Kidney capillary endothelial cell (primary cell): ENCODE measurements at places on chromosomes 3 and 15.

- DNase-seq = no peak
These were observed 326.4 kb downstream of the SV2B start for GRCh38 chr15:91426412-91426811.

DNA sequence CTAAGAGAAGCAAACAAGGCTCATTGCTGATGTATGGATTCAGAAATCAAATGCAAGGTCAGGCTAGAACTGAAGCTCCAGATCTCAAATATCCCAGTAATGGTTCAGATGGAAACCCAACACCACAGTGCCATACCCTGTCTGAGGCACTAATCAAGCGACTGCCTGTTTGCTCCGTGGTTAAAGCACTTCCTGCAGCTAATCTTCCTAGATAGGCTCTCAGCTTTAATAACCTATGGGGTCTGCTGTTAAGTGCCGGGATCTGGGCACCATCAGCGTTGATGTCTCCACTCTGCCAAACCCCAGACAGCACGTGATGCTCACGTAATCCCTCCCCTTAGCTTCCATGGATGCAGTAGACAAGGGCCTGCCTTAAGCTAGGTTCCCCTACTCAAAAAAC lies 262.6 kb downstream of the MECOM start:
- DNase-seq = no peak

DNA sequence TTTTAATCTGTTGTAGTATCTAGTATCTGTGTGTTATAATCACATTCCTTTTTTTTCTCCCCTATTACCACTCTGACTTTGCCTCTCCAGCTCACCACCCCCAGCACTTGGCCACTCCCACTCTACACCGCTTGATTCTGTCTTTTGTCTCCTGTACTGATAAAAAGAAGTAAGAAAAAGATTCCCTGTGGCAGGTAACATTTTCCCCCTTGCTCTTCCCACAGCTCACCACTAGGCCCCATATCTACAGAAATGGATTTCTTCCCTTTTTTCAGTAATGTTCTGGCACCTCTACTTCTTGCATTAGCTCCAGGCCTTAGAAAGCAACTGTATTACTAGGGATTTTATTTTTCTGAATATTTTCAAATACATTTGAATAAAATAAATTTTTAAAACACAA lies 25.6 kb downstream of the KCNH8 start:
- DNase-seq = no peak

DNA sequence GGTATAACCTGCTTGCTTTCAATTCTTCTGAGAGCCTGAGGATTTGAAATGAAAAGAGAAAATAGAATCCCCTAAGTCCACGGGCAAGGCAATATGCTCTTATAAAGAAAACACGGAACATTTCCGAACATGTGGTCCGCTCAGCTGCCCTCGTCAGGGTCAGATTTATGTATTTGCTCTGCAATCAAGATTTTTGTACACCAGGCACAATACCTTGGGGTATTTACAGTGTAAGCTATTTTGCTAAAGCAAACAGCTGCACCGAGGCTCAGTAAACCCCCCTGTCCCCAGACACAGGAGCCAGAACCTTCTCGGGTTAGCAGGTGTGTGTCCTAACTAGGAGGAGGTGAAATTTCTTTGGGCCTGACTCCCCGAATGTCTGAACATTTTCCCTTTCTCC lies 155.8 kb upstream of the LRIG1 start:
- no peak for DNase-seq

GRCh38 chr3:34323517-34323916 lies 525.1 kb downstream of the PDCD6IP start:
- DNase-seq = no peak

DNA sequence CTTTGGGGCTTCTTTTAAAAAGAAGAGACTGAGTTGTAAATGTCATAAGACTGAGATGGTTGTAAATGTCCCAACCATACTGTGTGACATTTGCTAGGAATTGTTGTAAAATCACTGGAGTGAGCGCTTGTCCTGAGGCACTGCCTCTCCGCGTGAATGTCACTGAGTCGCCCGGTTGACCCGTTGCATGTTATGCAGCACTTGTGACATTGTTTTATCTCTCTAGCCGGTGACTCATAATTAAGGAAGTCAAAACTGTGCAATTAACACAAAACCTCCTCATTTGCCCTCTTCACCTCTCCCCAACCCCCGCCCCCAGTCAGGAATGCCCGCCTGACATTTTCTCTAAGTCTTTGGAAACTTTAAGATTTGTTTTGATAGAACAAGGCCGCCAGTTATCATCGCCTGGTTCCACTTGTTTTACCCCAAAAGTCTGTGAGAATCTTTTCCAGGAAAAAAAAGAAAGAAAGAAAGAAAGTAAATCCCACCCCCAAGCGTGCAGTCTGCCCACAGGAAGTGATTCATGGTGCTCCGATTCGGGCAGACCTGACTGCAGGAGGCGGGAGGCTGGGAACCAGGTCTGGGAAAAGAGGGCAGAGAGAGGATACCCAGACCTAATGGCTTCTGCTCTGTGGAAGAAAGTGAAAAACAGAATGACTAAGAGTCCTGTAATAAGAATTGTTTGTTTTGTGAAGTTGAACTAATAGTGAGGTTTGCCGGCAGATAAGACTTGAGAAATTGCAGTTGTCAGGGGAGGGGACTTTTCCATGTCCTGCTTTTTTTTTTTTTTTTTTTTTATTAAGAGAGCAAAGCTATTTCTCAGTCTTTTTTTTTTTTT lies 84.8 kb downstream of the SMAD3 start:
- peak; percentile 98 for DNase-seq

- DNase-seq = no peak
These were observed 62.8 kb downstream of the PEX5L start for GRCh38 chr3:179973931-179974361.

DNA sequence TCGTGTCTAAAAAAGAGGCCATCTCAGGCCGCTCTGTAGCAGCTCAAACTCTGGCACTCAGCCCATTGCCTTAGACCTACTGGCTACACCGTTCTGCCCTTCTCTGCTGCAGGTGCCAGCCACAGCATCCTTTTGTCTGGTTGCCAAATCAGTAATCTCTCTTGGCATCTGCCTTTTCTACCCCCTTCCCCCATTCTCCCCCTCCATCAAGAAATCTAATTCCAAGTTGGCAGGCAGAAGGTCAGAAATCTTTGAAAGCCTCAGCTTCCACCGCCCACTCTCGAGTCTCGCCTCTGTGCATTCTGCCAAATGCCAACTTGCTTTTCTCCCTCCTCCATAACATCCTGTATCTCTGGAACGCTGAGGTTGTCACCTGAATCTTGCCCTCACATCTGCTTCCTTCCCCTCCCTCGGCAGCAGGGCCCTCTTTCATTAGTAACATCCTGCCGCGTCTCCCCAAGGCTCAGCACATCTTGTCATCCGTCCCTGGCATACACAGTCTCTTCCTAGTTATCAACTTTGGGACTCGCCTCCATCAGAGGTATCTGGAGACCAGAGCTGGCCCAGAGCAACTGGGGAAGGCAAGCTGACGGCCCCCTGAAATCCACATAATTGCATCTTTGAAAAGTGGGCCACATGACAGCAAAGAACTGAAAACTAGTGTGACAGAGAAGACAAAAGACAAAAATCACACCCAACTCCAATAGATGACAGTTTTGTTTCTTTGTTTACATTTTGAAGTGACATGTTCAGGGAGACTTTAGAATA lies 312.0 kb upstream of the CCDC54 start:
- peak; percentile 65 for DNase-seq

DNA sequence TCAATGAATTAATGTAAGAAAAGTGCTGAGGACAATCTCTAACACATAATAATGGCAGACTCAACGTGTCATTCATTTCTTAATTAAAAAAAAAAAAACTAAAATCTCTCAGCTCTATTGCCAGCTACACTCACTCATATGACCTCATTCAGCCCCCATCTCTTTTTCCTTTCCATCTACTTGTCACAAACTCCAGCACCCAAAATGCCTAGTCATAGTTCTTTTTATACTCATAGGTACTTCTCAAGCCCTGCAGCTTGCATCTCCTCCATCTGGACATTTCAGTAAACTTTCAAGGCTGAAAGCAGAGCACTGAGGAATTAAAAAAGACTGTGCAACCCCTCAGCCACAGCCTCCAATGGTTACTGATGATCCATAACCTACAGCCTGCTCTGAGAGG lies 109.8 kb downstream of the PLCH1 start:
- DNase-seq = no peak

DNA sequence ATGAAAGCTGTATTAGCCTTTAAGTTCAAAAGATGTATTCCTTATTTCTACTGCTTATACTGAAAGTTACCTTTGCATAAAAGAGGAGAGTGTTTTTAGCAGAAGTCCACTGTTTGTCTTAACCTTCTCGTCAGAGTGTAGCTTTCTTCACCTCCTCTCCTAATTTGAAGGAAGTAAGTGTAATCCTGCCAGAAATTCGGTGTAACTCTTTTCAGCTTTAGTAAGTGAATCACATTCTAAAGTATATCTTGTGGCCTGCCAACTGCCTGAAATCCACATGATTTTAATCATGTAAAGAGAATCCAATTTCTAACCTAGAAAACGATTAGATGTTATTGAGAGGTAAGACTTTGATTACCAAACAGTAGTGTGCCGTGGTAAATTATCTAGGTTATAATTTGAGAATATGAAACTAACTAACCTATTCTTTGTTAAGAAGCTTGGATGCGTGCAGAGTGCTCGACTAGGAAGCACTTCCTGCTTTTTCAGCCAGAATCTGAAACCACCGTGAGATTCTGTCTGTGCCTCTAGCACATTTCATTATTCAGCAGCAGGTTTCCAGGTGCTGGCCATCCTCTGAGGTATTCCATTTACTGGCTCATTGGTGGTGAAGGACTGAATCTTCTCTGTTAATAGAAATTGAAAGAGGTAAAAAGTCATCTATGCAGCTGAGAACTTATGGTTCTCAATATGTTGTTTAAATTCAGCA lies 7.5 kb downstream of the GYG1 start:
- no peak for DNase-seq

- no peak for DNase-seq
These were observed 662.3 kb downstream of the MAGI1 start for GRCh38 chr3:65376426-65376825.

DNA sequence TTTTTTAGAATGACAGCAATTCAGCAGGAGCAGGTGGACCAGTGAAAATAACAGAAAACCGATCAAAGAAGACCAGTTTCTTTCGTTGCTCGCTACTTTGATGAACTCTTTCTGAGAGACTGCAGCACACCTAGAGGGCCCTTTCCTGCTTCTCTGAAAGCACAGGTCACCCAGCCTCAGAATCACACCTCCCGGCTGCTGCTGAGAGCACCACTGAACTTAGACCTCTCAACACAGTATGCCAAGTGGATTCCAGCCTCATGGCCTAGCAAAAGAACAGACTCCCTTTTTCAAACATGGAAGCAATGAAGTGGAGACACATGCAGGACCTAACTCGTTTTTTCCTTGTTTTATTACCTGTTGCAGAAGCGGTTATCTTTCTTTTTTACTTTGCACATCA lies 13.9 kb upstream of the APH1B start:
- no peak for DNase-seq

DNA sequence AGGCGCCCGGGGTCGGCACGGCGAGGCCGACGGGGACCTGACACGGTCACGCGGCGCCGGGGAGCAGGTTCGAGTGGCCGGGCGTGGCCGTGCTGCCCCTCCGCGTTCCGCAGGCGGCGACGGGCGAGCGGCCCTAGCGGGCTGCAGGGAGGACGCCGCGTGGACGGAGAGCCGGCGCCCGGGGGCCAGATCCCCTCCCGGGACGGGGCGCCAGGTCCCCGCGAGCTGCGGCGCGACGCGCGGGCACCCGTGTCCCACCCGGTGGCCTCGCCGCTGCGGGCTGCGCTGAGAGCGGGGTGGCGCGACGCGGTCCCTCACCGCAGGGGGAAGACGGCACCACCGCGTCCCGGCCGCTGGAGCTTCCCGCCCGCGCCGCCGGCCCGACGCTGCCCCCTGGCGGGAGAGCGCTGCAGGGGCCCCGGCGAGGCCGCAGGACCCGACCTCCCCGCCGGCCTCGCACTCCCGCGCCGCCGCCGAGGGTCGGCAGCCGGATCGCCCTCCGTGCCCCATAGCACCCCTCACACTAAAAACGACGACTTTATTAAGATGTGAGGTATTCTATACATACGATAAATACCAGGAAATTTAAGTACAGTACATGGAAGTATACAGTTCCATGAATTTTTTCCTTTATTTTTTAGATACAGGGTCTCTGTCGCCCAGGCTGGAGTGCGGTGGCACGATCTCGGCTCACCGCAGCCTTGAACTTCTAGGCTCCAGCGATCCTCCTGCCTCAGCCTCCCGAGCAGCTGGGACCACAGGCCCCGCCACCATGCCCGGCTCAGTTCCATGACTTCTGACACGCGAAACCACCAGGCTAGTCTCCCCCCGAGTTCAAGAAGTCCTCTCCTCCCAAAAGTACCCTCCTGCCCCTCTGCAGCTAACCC lies 1.3 kb upstream of the PIGZ start:
- DNase-seq = peak; percentile 65

DNA sequence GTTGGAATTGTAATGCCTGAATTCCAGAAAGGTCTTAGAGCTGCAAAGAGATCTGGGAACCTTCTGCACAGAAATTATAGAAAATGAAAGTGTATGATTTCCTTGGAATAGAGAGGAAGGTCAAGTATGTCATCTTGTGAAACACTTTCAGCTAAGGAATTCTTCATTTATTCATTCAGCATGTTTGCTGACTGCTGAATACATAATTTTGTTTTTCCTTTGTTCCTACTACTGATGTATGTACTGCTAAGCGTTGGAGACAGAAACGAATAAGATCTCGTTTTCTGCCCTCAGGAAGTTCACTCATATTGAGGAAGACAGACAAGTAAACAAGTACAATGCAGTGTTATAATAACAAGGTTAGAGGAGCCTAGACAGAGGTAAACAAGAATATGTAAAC lies 14.3 kb upstream of the IL20RB start:
- no peak for DNase-seq
